Right renal cortex interstitium (tissue), 3 donors: ENCODE measurements at places on chromosomes 3 and 15.

DNA sequence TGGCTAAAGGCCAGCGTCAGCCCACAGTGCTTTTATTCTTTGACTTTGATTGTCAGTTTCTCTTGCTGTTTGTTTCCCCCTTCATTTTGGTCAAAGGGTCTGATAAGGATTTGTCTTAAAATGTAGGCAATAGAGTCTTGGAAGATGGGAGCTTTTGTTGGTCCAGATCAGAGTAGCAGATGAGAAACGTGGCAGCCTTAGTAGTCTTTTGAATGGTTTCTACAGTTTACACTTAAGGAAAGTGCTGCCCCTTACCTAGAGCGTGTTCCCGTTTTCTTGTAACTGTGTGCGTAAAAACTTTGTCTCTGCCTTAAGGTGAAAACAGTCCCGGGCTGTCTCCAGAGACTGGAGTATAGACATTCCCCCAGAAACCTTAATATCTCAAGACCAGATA lies 630 bp downstream of the LXN start:
- peak; percentile 1 for DNase-seq

DNA sequence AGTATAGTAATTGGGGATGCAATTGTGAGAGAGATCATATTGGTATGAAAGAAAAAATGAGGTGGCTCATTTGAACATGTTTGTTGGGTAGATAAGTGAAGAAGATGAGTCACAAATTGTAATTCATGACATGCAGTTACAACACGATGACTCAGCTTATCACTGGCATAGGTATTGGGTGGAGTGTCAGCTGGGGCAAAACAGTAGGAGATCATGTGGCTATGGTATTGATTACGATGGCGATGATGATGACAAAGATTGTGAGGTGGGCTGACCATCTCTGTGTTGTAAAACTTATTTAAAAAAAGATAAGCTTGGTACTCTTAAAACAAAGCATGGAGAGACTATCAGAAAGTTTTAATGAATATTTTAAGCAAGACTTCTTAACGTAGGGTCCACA lies 11.6 kb upstream of the DPH6 start:
- DNase-seq: no peak

DNA sequence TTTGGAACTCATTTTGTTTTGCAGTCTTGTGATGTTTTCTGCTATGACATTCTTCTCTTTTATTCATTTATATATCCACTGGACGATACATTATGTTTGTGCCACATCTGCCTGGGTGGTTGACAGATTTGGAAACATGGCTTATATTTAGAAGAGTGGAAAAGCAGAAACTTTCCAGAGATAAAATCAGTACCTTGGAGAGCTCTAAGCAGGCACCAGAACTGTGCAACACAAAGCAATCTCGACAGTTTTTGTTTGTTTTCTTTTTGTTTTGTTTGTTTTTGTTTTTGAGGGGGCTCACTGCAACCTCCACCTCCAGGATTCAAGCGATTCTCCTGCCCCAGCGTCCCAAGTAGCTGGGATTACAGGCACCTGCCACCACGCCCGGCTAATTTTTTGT lies 45.5 kb downstream of the SYN2 start:
- peak; percentile 23 for DNase-seq

DNA sequence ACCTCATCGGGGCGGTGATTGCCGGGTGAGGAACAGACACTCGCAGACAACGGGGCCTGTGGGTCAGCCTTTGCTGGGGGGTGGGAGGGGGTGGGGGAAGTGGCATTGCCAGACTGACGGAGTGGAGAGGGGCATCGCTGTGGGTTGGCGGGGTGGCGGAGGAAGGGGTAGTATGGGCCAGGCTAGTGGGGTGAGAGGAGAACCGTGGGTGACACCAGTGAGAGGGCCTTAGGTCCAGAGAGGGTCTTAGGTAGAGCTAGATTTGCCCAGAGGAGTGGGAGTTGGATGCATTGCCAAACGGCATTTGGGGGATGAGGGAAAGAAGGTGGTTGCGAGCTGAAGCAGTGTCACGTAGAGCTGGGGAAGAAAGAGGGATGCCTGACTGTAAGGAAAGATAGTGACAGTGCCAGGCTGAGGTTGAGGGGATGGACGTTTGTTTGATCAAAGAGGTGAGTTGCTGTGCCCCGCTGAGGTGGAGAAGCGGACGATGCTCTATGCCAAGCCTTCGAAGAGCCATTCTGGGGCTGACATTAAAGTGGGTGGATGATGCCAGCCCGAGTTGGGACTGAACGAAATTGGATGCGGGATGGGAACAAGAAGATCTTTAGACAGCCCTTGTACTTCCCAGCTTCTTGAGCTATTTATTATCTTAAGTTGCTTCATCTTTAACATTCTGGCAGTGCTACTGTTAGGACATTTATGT lies 572 bp downstream of the DNAJB11 start:
- no peak for DNase-seq

GRCh38 chr3:128330214-128330842 lies 136.4 kb downstream of the DNAJB8 start:
- DNase-seq: no peak

- DNase-seq: no peak
Observed at GRCh38 chr3:7428206-7428718, 567.3 kb downstream of the GRM7 start.

GRCh38 chr3:114259566-114259965 lies 22.2 kb upstream of the ZNF80 start:
- DNase-seq: no peak

DNA sequence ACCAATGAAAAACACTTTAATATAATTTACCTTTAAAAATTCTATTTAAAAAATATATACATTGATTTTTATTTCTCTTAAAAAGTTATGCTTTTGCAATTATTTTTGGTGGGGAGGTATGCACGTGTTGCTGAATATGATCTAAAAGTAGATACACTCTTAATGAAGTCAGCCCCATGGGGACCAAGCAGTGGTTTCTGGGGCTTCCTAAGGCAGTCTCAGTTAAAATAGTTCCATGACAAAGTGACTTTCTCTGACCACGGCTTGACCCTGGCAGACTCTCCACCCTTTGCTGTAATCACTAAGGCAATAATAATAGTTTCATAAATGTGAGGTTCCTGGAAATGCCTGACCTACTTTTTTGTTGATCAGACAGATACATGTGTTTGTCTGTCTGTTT lies 50.4 kb downstream of the CCR4 start:
- DNase-seq: no peak

GRCh38 chr15:27973886-27974285 lies 125.2 kb downstream of the OCA2 start:
- DNase-seq: no peak

DNA sequence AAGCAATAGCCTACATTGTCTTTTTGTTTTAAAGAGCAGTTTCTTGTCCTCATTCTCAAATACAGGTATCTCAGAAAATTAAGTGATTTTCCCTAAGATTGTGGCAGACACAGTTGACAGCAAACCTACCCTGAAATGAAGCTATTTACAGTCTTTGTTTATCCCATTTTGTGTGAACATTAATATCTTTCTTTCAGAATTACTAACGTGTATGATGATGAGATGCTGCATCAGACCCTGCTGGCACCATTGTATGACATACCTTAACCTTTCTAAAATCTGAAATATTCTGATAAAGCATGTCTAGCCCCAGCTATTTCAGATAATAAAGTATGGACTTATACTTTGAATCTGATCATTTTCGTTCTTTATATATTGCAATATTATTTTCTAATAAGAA lies 185.9 kb downstream of the RSRC1 start:
- no peak for DNase-seq
